Esophagus muscularis mucosa (tissue), 4 donors: ENCODE measurements at places on chromosomes 2 and 18. TPM values are rescaled to one million over a fixed set of nuclear protein-coding genes. Genes with fewer than 3 reads are reported as not detected.

GRCh38 chr2:42123426-42123825 lies 45.7 kb upstream of the EML4 start:
- no peak overlapping the region for H3K27ac ChIP-seq
- H3K4me1 ChIP-seq = peaks cover 33% of the 10 kb centered on the region
- no peak for DNase-seq
- no peaks in the 10 kb centered on the region for H3K27me3 ChIP-seq
- H3K4me3 ChIP-seq = no peak overlapping the region
- no peaks in the 10 kb centered on the region for H3K36me3 ChIP-seq

GRCh38 chr2:13109516-13109915 lies 392.8 kb downstream of the TRIB2 start:
- no peaks in the 10 kb centered on the region for H3K36me3 ChIP-seq
- no peak overlapping the region for H3K4me3 ChIP-seq

DNA sequence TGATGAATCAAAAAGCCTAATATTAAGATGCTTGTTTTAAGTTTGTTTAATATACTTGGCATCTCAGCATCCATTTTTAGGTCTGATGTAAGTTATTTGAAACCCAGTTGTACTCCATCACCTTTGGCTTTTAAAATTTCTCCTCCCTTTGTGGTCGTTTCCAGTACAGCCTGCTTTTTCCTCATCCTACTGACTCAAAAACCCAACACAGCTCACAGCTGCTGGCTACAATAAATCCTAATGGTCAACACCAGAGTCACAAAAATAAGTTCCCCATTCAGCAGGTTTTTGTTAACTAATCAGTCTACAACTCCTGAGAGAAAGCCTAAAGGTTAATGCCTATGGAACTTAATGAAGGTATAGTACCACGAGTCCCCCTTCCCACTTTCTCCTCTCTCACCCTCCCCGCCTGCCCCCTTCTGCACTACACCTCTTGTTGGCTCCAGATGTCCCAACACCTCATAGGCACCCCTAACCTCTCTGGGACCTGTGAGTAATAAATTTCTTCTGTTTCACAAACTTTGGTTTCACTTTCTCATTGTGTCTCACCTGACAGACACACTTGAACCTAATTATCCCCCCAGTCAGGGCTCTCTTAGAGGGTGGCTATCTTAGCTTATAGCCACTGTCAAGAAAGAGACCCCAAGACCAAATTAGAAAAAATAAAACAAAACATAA lies 148.6 kb downstream of the GALNT1 start:
- H3K36me3 ChIP-seq = no peaks in the 10 kb centered on the region
- H3K4me3 ChIP-seq = no peak overlapping the region
- H3K4me1 ChIP-seq = no peaks in the 10 kb centered on the region

DNA sequence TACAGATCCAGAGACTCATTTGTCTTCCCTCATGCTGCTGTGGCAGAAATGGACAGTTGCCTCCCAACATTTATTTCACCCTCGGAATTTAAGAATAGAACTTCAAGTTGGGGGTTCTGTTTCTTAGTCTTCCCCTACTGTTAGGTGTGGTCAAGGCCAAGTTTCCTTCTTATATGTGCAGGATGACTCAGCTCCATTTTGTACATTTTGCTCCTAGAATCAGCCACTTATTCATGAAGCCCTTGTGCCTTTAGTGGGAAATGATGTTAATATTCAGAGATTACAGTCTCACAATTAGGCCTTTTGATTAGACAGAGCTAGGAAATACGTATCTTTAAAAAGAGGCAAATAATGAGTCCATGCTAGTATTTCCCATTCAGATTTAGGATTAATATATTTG lies 46.2 kb upstream of the ELOA2 start:
- no peaks in the 10 kb centered on the region for H3K36me3 ChIP-seq
- H3K4me3 ChIP-seq = no peak overlapping the region
- no peaks in the 10 kb centered on the region for H3K27me3 ChIP-seq
- no peak for DNase-seq

GRCh38 chr2:17318013-17318412 lies 200.2 kb downstream of the RAD51AP2 start:
- H3K4me1 ChIP-seq = no peaks in the 10 kb centered on the region
- H3K4me3 ChIP-seq = no peak overlapping the region
- no peak overlapping the region for H3K27ac ChIP-seq
- H3K36me3 ChIP-seq = no peaks in the 10 kb centered on the region

Gene PFN4
- not detected for total RNA-seq

GRCh38 chr2:89775885-89776284 lies 1084.4 kb downstream of the RPIA start:
- H3K27ac ChIP-seq = no peak overlapping the region
- H3K4me3 ChIP-seq = no peak overlapping the region
- no peaks in the 10 kb centered on the region for H3K36me3 ChIP-seq
- no peaks in the 10 kb centered on the region for H3K4me1 ChIP-seq
- H3K27me3 ChIP-seq = no peaks in the 10 kb centered on the region

DNA sequence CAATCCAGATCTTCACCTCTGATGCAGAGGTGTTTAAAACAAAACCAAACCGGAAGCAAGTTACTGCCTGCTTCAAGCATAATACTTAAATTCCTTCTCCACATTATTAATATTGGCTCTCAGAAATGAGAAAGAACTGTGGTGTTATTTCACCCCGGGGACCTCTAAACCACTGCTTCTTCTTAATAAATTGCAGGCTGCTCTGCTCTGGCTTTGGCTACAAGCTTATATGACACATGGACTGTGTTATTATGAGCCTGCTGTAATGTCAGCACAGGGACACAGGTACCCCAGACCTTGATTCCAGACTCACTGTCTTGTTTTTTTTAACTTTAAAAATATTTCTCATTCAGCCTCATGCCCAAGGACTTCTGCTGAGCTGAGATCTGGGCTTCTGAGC lies 45.1 kb downstream of the ST6GAL2 start:
- H3K4me3 ChIP-seq = no peak overlapping the region
- no peaks in the 10 kb centered on the region for H3K36me3 ChIP-seq
- peak; percentile 66 for DNase-seq
- H3K4me1 ChIP-seq = peaks cover 25% of the 10 kb centered on the region

DNA sequence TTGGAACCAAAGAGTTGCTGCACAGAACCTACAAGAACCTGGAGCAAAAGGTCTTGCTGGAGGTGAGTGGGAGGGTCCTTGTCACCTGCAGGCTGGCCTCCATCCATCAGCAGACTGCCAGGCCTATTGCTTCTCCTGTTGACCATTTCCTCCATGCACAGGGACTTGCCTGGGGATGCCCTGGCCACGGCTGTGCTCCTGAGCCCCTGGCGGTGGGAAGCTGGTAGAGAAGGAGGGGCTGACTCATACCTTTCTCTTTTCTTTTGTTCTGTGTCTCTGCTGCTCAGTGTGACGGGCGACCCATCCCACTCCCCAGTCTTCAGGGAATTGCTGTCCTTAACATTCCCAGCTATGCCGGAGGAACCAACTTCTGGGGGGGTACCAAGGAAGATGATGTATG lies 102.6 kb downstream of the DGKD start:
- H3K27me3 ChIP-seq = no peaks in the 10 kb centered on the region
- peaks cover 41% of the 10 kb centered on the region for H3K36me3 ChIP-seq
- H3K4me3 ChIP-seq = no peak overlapping the region
- no peak for DNase-seq
- no peaks in the 10 kb centered on the region for H3K4me1 ChIP-seq

DNA sequence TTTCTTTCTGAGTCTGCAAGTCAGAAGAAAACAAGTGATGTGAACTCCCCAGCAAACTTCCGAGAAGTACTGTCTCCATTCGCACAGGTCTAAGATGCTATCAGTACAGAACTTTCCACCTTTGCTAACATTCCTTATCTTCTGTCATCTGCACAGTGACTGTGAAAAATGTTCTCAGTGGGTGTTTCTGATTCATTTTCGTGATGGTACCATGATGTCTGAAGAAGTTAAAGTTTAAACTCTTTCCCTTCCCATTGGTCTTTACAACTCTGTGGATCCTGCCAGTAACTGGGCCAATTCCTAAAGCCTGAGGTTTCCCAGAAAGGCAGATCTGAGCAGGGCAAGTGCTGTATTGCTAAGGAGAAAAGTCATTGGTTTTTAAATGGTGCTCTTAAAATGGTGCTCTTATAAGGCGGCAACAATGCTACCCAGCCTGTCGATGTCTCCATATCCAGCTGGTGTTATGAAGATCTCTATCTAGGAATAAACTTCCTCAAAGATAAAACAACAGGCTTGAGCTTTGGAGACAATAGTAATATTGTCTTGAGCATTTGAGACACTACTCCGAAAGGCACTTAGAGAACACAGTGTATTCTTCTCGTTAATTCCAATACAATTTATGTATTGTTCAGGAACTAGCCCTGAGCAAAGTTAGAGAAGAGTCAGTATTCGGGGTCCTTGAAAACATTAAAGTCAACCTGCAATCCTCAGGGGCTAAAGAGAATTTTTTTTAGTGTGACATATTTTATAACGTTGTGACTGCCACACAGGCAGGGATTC lies 232.3 kb downstream of the OSR1 start:
- DNase-seq = no peak
- peaks cover 13% of the 10 kb centered on the region for H3K4me1 ChIP-seq
- no peak overlapping the region for H3K4me3 ChIP-seq
